Bone marrow (tissue), 2 donors: ENCODE measurements at places on chromosomes 7 and 10.
A peak's percentile ranks its signal among the peaks of the same experiment; 100 is the strongest.

GRCh38 chr7:111529507-111530355 is 32.6 kb downstream of the IMMP2L start:
- no peak for DNase-seq

GRCh38 chr10:103751667-103752290 is 103.6 kb downstream of the SH3PXD2A start:
- DNase-seq, result no peak

GRCh38 chr7:100208911-100209408 is 10.8 kb upstream of the PVRIG start:
- no peak for DNase-seq

GRCh38 chr7:134892963-134893362 is 93.3 kb upstream of the AGBL3 start:
- DNase-seq, result no peak

DNA sequence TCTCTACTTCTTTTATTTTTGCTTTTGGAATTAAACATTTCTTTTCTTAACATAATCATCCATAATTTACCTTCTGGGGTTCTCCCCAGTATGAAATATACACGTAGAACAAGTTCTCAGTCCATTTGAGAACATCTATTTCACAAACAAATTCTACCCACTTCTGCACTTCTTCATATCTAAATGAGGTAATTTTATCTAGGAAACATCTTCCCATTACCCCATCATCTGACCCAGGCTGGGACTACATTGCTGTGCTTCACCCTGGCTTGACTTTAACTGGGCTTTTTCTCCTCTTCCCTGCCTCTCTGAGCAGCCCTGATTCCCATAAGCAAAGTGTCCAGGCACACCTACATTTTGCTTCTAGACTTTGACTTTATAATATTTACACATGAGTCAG is 43.3 kb upstream of the AMPH start:
- DNase-seq, result no peak

GRCh38 chr7:152340161-152340560 is 95.6 kb downstream of the KMT2C start:
- DNase-seq, result no peak

DNA sequence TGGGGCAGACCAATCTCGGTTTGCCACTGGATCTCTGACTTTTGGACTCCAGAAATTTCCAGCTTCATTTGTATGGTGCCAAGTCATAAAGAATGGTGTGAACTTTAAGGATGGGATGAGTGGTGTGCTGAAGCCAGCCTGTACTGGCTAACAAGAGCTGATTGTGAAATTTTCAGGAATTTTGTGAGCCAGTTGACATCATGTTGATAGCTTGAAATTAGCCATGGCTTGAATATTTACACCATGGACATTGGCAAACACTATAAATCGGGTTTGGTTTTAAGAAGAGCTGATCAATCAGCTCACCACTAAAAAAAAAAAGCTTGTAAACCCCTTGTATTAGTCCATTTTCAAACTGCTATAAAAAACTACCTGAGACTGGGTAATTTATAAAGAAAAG is 14.1 kb upstream of the MYH16 start:
- no peak for DNase-seq

DNA sequence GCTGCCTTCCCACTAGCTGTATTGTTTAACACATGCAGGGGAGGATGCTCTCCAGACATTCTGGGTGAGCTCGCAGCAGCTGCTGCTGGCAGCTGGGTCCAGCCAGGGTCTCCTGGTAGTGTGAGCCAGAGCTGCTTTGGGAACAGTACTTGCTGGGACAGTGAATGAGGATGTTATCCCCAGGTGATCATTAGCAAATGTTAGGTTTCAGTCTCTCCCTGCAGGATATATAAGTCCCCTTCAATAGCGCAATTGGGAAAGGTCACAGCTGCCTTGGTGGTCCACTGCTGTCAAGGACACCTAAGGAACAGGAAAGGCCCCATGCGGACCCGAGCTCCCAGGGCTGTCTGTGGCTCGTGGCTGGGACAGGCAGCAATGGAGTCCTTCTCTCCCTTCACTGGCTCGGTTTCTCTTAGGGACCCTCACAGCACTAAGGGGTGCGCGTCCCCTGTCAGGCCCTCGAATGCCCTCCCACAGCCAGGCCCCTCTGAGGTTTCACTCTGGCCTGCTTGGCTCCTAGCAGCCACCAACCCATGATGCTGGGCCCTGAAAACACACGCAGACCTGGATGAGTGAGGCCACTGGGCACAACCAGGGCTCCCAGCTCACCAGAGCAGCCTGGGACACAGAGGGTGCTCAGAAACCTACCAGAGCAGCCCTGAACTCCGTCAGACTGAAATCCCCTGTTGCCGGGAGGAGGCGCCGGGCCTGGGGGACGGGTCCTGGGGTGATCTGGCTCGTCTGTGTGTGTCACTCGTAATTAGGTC is 173.0 kb upstream of the LANCL2 start:
- no peak for DNase-seq

- no peak for DNase-seq
These were observed 44.8 kb downstream of the JAZF1 start for GRCh38 chr7:28135760-28136159.

DNA sequence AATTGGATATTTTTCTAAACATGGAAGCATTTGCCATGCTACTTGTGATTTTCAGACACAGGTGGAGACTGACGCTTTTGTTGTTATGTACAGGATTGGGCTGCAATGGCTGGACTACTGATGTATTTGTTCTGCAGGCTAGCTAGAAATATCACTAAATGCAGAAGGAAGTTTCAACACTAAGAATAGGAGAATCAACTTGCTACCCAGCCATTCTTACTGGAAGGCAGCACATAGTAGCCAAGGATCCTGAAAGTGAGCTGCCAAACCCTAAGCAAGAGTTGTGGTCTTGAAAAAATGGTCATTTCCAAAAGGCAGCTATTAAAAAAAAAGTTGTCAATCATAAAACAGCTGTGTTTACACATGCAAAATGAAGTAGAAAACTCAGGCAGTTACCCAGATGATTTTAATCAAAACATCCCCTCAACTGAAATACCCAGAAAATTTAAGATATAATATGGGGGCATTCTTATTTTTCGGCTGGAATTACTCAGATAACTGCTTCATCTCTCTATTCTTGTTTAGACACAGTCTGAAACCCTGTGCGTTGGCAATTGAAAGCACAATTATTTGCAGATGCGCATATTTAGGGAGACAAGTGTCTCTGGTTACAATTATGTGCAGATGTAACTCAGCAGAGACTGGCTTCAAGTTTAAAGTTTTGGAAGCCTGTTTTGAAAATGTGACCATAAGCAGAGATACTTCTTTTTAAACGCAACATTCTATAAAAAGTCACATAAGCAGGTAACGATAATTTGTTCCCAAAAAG is 31.2 kb downstream of the GFRA1 start:
- no peak for DNase-seq

- no peak for DNase-seq
These were observed 470.7 kb upstream of the KLF6 start for GRCh38 chr10:4255751-4256150.

- peak; percentile 1 for DNase-seq
These were observed 134.3 kb downstream of the PRKCQ start for GRCh38 chr10:6445671-6446316.

DNA sequence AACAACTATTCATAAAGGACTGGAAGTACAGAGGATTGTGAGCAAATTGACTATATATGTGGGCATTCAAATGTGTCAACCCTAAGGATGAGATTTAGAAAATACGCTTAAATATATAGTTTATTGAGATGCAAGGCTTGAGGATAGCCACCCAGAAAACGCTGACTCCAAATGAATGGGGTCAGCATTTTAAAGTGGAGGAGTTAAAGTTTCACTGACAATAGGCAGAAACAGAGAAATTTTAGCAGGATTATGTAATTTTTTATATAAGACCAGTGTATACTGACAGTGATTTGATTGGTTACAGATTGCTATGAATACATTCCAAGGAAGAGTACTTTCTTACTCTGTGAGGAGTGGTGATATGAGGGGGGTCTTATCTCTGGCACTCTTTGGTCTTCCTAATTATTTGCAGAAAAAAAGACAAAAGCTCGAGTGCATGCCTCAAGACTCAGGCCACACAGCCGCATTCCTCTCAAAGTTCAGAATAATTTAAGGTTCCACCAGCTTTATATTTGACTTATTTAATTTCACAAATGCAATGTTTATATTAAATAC is 38.6 kb upstream of the ARL4A start:
- no peak for DNase-seq

DNA sequence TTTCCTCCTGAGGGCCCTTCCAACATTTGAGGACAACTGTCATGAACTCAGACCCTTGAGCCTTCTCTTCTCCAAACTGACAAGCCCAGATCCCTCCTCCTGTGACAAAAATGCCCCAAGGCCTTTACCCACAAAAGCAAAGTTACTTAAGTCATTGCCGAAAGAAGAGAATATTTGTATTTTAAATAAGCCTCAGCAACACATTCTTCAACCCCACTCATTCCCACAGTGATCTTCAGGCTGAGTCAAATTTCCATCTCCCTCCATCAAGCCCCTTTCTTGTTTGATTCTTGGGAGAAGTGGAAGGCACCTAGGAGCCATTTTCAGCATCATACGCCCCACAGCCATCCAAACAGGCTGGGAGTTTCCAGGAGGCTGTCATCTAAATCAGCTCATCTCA is 150.8 kb upstream of the PDE1C start:
- no peak for DNase-seq

DNA sequence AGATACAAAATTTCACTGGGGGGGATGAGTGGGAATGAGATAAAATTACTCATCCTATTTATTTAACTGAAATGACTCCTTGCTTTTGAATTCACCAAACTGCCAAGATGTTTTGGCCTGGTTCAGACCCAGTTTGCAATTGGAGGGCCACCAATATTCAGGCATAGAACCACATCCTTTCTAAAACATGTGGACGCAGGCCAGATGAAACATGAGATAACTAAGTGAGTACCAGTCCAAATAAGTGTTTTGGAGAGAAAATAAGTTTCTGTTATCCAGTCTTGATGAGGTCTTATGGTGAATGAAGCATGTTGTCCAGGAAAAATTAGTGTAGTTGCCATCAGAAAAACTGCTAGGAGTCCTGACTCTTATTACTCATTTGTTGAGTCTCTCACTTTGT is 36.3 kb upstream of the PDK4 start:
- DNase-seq, result no peak

DNA sequence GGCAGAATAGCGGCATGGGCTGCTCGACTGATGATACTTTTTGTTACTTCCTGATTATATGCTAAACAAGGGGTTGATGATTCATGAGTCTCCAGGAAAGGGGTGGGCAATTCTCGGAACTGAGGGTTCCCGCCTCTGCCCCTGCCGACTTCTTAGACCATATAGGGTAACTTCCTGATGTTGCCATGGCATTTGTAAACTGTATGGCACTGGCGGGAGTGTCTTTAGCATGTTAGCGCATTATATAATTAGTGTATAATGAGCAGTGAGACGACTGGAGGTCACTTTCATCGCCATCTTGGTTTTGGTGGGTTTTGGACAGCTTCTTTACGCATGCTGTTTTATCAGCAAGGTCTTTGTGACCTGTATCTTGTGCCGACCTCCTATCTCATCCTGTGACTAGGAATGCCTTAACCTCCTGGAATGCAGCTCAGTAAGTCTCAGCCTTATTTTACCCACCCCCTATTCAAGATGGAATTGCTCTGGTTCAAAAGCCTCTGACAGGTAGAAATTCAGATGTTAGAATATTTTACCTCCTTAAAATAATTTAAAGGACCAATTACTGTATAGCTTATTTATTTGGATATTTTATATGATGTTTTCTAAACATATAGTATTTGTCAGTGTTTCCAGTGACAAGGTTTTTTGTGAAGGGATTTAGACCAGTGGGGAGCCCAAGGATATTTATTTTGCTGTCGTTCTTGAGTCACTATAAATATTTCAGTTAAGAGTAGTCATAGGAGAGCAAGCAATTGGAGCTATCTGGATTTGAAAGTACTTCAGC is 90.1 kb upstream of the PIK3CG start:
- no peak for DNase-seq

DNA sequence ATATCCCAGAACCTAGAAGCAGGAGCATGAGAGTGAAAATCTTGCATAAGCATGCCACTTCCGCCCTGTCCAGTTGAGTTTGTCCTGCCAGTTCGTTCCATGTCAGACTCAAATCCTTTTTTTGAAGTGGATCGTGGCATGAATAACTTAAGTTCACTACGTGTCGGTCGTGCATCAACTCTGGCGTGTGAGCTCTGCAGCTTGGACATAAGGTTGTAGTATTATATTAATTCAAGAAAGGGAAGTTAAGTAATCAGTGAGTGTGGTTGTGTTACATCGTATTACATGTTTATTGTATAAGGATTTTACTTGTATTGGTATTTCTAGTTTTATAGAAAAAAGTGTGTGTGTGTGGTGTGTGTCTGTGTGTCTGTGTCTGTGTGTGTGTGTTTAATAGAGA is 23.0 kb downstream of the CDC123 start:
- DNase-seq, result no peak

- DNase-seq, result no peak
These were observed 950.3 kb downstream of the SORCS1 start for GRCh38 chr10:106214243-106214642.

DNA sequence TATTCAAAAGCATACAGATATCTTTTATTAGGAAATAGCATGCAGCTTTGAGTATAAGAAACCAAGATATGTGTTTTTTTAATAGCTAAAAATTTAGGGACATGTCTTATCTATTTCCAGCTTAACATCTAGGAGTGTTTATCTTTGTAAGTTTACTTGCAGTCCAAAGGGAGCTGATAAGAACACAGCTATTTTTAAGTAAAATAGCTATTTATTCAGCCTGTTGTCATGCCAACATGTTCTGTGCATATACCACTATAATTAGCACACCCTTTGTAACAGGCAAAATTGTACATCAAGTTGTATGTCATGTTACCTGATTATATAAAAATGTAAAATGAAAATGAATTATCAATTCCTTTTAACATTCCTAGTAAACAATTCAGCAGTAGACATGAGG is 29.6 kb downstream of the FAM133B start:
- DNase-seq, result no peak

GRCh38 chr7:133602291-133602690 is 349.4 kb downstream of the EXOC4 start:
- DNase-seq, result no peak

GRCh38 chr7:79453558-79454360 is at the start of gene MAGI2:
Gene MAGI2 (minus strand): TSS chr7:79453667. CDS start chr7:79453320, 347 bp downstream.
- no peak for DNase-seq

DNA sequence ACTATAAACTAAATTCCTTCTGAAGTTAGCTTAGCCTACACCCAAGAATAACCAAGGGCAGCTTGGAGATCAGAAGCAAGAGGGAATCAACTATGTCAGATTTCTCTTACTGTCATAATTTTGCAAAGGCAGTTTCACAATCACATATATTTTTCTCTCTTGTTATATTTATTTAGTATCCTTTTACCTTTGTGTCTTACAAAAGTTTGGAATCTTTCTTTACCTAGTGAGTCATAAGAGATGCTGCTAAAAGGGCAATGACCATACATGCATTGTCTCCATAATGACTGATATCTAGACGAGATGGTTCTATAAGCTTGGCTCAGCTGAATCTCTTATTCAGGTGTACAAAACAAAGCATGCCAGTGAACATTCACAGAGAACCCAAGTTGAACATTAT is 61.1 kb downstream of the PPP1R17 start:
- no peak for DNase-seq
